Stimulated activated CD8-positive, alpha-beta memory T cell treated with anti-CD3 and anti-CD28 coated beads, Interleukin-7, amount 100 ng/mL, for 24 hours (primary cell): ENCODE measurements at places on chromosomes 2 and 18.
A peak's percentile ranks its signal among the peaks of the same experiment; 100 is the strongest.

- no peak for DNase-seq
Observed at GRCh38 chr2:241885291-241885945, 15.9 kb downstream of the RTP5 start.

DNA sequence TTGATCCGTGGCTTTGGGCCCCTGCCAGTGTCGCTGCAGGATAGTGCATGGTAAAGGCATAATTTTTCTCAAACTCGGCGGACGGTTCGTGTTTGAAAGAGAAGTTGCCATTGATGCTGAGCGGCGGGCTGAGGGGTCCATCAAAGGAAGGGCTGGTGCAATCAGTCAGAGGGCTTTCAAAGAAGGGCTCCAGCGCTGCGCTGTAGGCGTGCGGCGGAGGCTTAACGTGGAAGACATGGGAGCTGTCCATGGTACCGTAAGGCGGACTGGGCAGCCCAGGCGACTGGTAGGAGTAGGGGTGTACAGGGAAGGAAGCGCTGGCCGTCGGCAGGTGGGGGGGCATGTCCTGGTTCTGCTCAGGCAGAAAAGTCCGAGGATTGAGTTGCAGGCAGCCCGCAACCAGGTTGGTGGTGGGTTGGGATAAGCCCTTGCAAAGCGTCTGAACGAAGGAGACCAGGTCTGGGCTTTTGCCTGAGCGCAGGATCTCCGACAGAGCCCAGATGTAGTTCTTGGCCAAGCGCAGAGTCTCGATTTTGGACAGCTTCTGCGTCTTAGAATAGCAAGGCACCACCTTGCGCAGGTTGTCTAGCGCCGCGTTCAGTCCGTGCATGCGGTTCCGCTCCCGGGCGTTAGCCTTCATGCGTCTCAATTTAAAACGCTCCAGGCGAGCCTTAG, 2.3 kb downstream of the NEUROD1 start:
- no peak for DNase-seq

- no peak for DNase-seq
Observed at GRCh38 chr2:75559680-75560021, 1.1 kb downstream of the EVA1A start.

- DNase-seq, result no peak
Observed at GRCh38 chr18:14942275-14942674, 194.3 kb downstream of the ANKRD30B start.

- DNase-seq, result no peak
Observed at GRCh38 chr18:5600378-5601071, 56.7 kb upstream of the EPB41L3 start.

- DNase-seq, result no peak
Observed at GRCh38 chr2:63589148-63589958, 590 bp downstream of the MDH1 start.

GRCh38 chr2:175234650-175235049, 53.1 kb upstream of the ATP5MC3 start:
- no peak for DNase-seq

DNA sequence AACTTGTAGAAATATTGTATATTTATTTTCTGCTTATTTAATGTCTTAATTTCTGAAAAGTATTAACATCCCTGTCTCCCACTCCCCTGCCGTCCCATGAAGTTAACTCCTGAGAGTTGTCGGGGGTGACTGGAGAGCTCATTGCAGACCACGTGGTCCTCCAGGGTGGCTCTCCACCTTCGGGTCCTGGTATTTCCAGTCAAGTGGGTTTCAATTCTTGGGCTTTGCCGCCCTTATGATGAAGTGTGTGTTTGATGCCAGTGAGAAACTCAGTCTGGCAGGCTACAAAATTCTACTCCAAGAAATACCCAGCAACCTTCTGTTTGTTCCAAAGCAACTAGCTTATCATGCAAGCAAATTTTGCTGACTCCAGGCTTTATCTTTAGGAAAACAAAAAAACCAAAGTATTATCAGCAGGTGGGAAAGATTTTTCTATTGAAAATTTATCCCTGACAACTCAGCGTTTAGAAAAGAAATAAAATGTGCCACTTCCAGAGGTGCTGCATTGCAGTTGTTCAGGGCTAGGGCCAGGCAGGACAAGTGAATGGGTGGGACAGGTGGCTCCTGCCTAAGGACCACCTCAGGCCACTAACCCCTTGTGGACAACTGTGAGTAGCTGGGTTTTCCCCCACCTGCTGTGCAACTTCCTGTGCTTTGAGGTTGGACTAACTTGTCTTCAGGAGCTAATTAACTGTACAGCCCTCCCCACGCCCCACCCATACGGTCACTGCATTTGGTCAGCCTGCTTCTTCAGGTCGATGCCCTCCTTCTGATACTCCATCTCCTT, 46.6 kb downstream of the BCL2L11 start:
- no peak for DNase-seq

- no peak for DNase-seq
Observed at GRCh38 chr2:207819839-207820784, 50.4 kb upstream of the FZD5 start.

DNA sequence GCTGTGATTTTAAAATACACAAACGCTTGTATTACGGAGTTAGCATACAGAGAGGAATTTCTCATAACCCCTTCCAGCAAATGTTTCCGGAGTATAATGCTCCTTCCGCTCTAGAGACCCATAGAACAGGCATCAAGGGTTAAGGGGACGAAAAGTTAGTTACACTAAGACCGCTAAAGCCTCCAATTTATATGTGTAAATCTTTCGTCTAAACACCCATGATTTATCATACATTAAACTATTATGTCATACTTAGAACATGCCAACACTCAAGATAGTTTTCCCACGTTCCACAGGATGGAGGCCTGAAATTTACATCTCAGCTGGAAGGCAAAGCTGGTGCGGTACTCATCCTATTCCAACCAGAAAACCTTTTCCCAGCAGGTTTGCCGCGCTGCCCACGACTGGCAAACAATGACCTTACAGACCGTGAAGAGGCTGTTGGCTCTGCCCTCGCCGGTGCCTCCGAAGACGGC, 650 bp downstream of the ORMDL1 start:
- no peak for DNase-seq

DNA sequence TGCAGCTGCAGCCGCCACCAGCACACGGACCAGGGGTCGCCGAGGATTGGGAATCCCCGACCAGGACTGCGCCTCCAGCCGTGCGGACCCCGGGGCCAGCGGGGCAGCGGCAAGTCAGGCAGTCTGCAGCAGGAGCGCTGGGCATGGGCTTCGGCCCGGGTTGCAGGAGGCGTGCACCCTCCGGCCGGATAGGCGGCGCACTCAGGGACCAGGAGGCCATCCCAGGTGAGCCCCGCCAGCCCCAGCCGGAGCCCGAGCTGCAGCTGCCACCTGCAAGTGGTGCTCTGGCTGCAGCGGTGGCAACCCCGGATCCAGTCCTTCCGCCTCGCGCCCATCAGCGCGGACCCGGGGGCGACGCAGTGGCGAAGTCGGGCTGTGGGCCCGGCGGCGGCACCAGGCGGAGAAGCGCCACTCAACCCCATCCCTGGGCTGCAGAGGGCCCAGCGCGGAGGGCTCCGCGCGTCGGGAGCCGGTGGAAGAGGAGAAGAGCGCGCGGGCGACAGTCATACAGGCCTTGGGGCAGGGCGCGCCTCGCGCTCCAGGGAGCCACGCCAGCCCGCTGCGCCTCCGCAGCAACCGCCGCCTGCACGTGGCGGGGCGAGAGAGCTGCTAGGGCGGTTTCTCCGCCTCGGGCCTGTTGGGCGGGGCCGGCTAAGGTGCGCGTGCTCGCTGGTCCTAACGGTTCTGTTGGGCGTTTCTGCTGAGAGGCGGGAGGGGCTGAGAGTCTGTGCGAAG, 73.8 kb downstream of the RPIA start:
- peak; percentile 16 for DNase-seq

- DNase-seq, result no peak
Observed at GRCh38 chr18:46289463-46289862, 185.3 kb downstream of the HAUS1 start.

GRCh38 chr2:63555931-63556330, 32.3 kb downstream of the WDPCP start:
- DNase-seq, result no peak

GRCh38 chr2:213545481-213545880, 261.2 kb downstream of the SPAG16 start:
- DNase-seq, result no peak

DNA sequence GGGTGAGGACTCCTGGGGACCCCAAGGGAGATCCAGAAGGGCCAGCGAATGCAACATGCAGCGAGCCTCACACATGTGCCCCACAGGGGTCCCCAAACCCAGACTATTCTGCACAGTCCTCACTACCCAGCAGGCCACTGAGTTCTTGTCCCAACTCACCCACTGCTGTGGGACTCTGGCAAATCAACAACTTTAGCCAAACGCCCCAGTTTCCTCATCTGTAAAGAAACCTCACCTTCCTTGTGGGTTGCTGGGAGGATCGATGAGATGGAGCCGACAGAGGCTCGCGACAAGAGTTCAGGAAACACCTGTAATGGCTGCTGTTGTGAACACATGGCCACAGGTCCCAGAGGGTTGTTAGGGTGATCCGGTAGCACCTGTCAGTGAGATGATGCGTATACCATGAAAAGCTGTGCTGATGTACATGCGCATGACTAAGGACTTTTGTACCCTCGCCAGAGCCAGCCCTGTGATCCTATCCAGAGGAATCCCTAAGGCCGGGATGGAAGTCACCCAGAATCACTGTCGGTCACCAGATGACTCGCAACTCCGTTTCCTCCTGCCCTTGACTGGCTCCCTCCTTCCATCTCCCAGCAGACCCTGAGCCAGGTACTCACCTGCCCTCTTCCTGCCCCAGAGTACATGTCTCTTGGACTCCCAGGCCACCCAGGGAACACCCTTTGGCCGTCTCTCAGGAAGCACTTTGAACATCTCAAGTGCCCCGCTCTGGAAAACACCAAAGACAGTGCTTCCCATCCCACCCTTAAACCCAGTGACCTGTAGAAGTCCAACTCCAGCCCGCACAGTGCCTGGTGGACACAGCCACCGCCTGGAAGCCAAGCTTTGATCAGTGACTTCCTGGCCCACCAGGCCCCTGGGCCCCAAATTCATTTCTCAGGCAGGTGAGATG, 103.3 kb upstream of the ID2 start:
- no peak for DNase-seq

GRCh38 chr2:75537658-75538057, 23.1 kb downstream of the EVA1A start:
- DNase-seq, result no peak

DNA sequence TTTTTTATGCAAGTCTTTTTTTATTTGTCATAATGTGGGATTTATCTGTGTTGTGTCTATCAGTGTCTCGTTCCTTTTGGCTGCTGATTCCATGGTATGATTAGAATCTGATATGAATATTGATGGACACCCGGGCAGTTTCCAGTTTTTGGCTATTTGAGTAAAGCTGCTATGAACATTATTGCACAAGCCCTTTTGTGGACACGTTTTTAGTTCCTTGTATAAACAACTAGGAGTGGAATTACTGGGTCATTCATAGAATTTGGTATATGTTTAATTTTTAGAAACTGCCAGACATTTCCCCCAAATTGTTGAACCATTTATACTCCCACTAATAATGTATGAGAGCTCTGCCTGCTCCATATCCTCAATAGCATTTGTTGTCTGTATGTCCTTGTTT, 26.6 kb downstream of the HK2 start:
- DNase-seq, result no peak

DNA sequence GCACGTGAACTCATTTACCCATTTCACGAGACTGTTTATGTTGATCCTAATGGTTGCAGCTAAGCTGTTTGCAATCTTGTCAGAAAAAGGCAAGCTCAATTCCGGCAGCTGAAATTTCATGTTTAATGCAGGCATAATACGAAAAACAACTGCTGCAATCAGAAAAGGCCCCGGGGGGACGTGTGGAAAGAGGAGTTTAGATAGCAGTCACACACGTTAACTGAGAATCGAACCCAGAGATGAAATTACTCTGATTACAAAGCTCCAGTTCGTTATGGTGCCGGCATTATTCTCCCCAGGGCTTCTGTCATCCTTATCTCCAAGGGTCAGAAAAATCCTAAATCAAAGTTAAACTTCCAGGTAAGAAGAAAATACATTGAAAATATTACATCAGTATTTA, 79.9 kb upstream of the MYT1L start:
- DNase-seq, result no peak

GRCh38 chr2:234932591-234933168, 19.1 kb upstream of the SH3BP4 start:
- DNase-seq, result no peak

DNA sequence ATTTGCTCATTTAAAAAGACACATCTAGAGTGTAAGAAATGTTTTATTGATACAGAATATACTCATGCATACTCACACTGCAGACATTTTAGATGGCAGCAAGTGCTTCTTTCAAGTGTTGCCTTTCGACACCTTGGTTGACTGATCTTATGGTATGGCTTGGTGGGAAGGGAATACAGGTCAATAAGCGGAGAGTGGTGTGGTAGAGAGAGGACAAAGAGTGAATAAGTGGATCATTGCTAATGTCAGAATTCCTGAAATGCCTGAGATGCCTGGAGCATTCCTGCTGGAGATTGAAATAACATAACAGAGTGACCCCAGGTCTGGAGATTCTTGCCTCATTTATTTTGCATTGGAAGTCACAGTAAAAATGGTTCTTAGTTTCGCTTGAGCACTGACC, 76.7 kb downstream of the RND3 start:
- no peak for DNase-seq

GRCh38 chr2:111100765-111101162, 19.9 kb upstream of the BCL2L11 start:
- DNase-seq, result no peak

DNA sequence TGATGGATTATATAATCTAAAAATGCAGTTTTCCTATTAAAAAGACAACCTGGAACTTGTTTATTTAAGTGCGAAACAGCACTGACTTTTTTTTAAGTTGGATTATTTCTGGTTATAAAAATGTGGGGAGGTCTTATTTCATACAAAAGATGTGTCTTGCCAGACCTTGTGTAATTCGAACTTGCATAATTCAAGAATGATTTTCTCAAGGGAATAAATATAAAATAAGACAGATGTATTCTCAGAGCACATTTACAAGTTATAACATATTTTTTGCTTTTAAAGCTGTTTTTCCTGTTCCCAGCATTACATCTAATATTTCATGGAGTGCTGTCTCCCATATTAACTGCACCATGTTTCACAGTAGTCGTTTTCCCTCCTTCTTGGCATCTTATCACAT, 263.1 kb downstream of the CDH20 start:
- DNase-seq, result no peak

GRCh38 chr2:37350034-37350433, 5.6 kb downstream of the QPCT start:
- DNase-seq, result no peak

- DNase-seq, result no peak
Observed at GRCh38 chr2:120543899-120544298, 191.8 kb upstream of the GLI2 start.

GRCh38 chr18:67783196-67783946, 266.9 kb upstream of the DSEL start:
- DNase-seq, result no peak

DNA sequence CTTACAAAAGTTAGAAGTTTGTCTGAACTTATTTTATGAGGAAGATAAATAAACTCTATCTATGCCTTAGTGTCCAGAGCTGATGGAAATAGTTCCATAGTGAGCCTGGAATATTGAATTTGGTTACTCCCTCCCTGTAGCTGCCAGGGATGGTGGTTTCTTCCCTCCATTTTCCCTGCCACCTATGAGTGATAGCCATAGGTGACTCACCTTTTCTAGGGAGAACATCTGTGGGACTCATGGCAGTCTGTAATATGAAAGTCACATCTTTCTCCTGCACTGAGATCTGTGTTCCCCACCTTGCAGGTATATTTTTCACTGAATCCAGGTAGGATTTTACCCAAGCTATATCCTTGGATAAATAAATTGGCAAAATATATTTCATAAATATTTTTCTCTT, 148.8 kb downstream of the TPGS2 start:
- no peak for DNase-seq
